ENCODE measurements at places on chromosomes 16 and 17.

GRCh38 chr17:5706577-5707210 lies 122.4 kb upstream of the NLRP1 start:
- peak; percentile 26 for DNase-seq

DNA sequence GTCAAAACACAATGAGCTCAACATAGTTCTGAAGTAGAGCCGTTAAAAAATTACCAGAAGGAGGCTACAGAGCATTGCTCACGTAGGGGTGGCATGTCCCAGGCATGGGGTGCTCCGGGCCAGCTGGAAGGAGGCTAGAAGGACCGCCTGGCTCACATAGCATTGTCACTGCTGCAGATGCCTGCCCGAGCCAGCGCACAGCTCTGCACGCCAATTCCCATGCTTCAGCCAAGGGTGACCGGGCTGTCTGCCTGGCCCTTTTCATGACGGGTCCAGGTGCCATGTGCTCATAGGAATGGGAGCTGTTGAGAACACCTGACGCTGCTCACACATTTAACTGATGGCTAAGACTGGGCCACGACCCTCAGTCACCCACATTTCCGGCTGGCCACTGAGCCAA lies 228.9 kb upstream of the FOXF1 start:
- DNase-seq: no peak

DNA sequence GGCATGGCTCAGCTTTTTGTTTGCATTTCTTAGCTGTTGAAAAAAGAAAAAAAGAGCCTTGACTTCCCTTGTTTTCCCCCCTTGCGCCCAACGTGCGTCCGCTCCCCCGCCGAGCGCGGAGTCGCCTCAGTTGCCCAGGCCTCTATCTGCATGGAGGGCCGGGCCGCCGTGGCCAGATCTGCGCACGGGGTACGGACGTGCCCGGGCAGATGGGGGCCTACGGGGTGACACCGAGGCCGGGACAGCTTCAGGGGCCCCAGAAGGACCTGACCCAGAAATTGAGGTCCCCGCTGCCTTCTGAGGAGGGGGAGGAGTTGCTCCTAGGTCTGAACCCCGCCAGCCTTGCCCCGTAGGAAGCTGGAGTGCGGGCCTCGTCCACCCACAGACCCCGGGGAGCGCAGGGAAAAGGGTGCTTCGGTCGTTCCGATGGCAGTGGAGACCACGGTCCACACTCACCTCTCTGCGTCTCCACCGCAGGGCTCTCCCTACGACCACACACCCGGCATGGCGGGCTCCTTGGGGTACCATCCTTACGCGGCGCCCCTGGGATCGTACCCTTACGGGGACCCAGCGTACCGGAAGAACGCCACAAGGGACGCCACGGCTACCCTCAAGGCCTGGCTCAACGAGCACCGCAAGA lies 1.5 kb downstream of the IRX5 start:
- peak; percentile 47 for DNase-seq

DNA sequence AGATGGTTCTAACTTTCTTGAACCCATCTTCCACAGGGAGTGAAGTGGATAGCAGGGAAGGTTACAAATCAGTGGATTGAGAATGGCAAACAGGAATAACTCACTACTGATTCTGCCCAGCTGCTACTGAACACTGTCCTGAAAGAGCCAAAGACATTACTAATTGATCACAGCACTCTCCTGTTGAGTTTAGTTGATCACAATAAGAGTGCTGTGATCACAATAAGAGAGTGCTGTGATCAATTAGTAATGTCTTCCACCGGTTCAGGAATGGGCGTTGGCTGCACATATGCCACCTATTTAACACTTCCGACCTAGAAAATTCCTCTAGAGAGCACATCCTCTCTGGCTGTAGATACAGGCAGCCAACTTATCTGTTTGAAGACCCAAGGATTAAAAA lies 11.4 kb downstream of the CFAP97D1 start:
- DNase-seq: peak; percentile 49

DNA sequence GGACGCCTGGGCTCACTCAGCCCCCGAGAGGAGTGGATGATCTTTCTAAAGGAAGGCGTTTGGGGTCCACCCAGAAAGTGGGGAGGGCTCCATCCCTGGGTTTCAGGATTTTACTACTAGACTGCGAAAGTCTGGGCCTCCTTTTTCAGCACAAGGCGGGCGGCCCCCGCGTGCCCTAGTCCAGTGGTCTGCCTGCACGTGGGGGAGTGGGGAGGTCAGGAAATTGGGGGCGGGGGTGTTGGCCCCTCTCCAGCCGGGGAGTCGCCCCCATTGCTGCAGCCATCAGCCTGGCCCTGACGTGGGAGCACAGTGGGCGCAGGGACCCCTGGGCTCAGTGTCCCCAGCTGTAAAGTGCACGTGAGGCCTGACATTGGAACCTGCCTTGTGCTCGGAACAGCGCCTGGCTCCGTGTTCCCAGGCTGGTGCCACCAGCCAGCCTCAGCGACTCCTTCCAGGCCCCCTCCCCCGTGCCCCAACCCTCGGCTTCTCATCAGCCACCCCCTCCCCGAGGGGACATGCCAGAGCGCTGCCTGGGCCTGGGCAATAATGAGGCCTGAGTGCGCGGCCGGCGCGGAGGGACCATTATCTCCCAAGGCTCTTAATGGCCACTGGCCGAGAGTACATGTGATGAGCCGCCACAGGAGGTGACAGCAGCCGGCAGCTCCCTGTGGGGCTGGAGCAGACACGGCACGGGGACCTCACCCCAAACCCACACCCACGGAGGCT lies 2.4 kb upstream of the C1QTNF8 start:
- no peak for DNase-seq
